Type B pancreatic cell (in vitro differentiated cells): ENCODE measurements at places on chromosomes 13 and 19. TPM values are rescaled to one million over a fixed set of nuclear protein-coding genes. Genes with fewer than 3 reads are reported as not detected.

DNA sequence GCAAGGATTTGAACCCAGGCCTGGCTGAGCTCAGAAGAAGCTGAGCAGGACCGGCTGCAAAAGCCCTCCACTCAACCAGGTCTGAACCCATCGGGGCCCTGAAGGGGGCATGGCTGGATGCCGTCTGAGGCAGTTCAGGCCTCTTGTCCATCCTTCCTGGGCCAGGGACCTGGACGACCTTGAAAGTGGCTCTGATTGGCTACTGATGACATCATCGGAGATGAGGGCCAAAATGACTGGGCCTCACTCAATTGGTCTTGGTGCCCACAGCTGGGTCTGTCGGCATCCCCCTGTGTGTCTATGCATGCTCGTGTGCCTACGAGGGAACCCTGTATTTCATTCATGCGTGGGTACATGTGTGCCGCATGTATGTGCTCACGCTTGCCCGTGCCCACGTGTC lies 71.8 kb downstream of the PTPRS start:
- no peak overlapping the region for H3K4me3 ChIP-seq
- peaks cover 8% of the 10 kb centered on the region for H3K36me3 ChIP-seq
- no peak overlapping the region for H3K27ac ChIP-seq
- no peak for DNase-seq

- H3K36me3 ChIP-seq: peaks cover 38% of the 10 kb centered on the region
- H3K27ac ChIP-seq: peak overlapping the region; percentile 8
- no peaks in the 10 kb centered on the region for H3K27me3 ChIP-seq
- DNase-seq: no peak
- no peak overlapping the region for H3K4me3 ChIP-seq
- H3K4me1 ChIP-seq: peaks cover 21% of the 10 kb centered on the region
These were observed 51.6 kb downstream of the DNAJC15 start for GRCh38 chr13:43074824-43075510.

DNA sequence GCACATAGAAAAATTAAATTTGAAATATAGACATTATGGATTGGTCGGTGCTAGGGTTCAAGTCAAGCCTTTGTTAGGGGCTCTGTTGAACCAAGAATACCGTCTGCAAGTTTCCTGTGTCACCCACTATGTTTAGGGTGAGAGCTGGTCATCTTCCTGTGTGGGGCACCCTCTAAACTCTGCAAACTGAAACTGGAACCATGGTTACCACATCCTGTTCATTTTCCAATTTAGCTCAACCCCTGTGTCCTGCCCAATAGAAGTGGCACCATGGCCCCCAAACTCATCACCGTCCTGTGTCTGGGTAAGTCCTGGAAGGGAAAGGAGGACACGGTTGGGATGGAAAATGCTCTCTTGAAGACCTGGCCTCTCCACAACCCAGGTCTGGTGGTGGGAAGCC lies 29.9 kb downstream of the LAIR2 start:
- H3K4me3 ChIP-seq: no peak overlapping the region

GRCh38 chr19:48646722-48647216 lies 782 bp upstream of the CA11 start:
- H3K4me1 ChIP-seq: peaks cover 19% of the 10 kb centered on the region
- no peaks in the 10 kb centered on the region for H3K27me3 ChIP-seq
- H3K27ac ChIP-seq: no peak overlapping the region
- no peaks in the 10 kb centered on the region for H3K36me3 ChIP-seq

- H3K27me3 ChIP-seq: no peaks in the 10 kb centered on the region
- H3K27ac ChIP-seq: peak overlapping the region; percentile 93
- H3K4me3 ChIP-seq: peak overlapping the region; percentile 95
- no peak for DNase-seq
These were observed 1.4 kb downstream of the FZR1 start for GRCh38 chr19:3507371-3508120.

GRCh38 chr13:94170145-94170571 lies 309.3 kb downstream of the DCT start:
- peaks cover 5% of the 10 kb centered on the region for H3K36me3 ChIP-seq
- H3K27ac ChIP-seq: no peak overlapping the region
- H3K4me3 ChIP-seq: no peak overlapping the region
- no peak for DNase-seq
- peaks cover 14% of the 10 kb centered on the region for H3K4me1 ChIP-seq

GRCh38 chr13:39510316-39510695 lies 92.7 kb downstream of the LHFPL6 start:
- H3K36me3 ChIP-seq: no peaks in the 10 kb centered on the region
- peaks cover 6% of the 10 kb centered on the region for H3K27me3 ChIP-seq
- no peak for DNase-seq
- no peak overlapping the region for H3K4me3 ChIP-seq
- no peak overlapping the region for H3K27ac ChIP-seq

The SOX21 gene
- 9.6 and 11.4 TPM in 2 replicates for total RNA-seq

The ERICH4 gene
- 0.56 and 0.81 TPM in 2 replicates for total RNA-seq

The IGSF23 gene
- total RNA-seq: 0.93 TPM in 1 of 2 replicates, not detected in the other

The MYO1F gene
- 0.14 and 0.64 TPM in 2 replicates for total RNA-seq
